ENCODE measurements at places on chromosomes 11 and 22.

- DNase-seq = no peak
Measured at GRCh38 chr22:29187831-29188230, 17.9 kb upstream of the EMID1 start.

DNA sequence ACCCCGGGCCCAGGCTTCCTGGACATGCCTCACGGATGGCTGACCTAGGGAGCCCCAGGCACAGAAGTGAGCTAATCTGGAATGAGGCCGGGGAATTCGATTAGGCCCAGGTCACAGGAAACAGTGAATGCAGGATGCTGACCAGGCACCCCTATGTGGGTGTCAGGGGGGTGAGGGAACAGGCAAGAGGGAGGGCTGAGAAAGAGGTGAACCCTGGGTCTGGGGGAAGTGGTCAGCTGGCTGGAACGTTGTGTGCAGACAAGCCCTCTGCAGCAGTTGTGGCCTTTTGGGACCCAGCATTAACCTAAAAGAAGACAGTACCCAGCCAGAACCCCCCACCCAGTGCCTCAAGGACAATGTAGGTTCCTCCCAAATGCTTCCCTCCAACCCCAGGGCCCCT, 8.1 kb downstream of the SERHL2 start:
- no peak for DNase-seq

GRCh38 chr11:8332891-8333290, 69.2 kb upstream of the LMO1 start:
- no peak for DNase-seq

GRCh38 chr11:16780698-16781550, 42.5 kb downstream of the C11orf58 start:
- no peak for DNase-seq

DNA sequence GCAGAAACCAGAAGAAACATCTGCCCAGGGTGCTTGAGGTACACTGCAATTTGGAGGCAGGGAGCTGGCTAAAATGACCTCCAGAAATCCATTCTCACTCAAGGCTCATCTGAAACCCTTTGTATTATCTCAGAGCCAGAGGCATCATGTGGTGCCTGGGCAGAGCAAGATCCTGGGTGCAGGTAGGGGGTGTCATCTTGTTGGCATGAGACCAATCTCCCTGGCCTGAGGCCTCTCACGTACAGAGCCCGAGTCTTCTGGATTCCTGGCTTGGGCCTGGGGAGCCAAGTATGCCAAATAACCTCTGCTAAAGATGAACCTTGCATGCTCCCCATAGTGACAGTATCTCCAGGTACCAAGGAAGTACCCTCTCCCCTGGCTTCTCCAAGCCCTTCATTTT, 2.4 kb downstream of the LMO1 start:
- DNase-seq = peak; percentile 39

Data from head of caudate nucleus (tissue), 42 donors.